ENCODE measurements at places on chromosomes 5 and 9. TPM values are rescaled to one million over a fixed set of nuclear protein-coding genes. Genes with fewer than 3 reads are reported as not detected.

GRCh38 chr9:117080765-117081390 lies 334.0 kb downstream of the ASTN2 start:
- no peak for DNase-seq

DNA sequence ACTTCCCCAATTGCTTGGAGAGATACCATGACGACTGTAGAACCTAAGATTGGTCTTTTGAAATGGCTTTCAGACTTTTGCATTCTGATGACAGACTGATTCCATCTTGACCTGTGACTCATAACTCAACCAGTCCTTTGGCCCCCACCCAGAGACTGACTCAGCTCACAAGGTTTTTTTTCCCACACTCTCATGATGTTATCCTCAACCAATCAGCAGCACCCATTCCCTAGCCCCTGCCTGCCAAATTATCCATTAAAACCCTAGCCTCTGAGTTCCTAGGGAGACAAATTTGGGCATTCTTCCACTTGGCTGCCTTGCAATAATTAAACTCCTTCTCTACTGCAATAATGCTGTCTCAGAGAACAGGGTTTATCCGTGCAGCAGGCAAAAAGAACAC lies 1263.3 kb upstream of the CDH9 start:
- no peak for DNase-seq

GRCh38 chr9:34988218-34989002 lies 1.1 kb upstream of the DNAJB5 start:
- peak; percentile 46 for DNase-seq

DNA sequence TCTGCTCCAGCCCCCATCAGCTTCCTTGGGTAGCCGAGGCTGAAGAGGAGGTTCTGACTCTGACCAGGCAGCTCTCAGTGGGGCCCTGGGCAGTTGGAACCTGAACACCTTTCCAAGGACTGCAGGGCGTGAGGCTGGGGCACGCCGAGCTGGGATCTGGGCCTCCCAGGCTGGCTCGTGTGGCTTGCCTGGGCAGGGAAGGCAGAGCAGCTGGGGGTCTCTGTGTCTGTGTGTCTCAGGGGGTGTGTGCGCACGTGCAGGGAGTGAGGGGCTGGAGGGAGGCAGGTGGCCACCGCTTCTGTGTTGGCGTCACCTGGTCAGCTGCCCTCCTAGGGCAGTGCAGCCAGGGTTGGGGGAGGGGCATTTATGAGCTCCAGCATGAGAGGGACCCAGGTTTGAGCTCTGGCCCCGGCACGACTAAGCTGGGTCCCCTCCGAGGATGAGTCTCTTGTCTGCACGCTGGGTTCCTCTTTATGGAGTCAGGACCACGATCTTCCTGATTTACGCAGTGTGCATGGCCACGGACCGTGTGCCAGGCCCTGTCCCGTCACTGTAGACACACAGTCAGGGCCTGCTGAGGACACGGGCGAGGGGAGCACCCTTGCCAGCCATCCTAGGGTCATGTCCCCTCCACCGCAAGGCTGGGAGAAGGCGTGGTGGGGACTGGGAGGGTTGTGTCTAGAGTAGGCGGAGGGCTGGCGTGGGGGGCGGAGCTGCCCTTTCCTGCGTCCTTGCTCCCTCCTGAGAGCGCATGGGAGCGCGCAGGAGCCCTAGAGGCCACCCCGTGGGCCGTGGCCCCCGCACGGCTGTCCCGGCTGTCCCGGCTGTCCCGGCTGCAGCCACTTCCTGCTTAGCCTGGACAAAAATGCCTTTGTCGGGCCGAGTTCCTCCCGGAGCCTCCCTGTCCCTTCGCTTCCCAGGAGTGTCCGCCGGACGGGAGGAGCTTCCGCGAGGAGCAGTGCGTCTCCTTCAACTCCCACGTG lies 4.6 kb downstream of the ADAMTSL2 start:
- DNase-seq = peak; percentile 74

GRCh38 chr9:20804489-20805250 lies 120.6 kb downstream of the FOCAD start:
- no peak for DNase-seq

DNA sequence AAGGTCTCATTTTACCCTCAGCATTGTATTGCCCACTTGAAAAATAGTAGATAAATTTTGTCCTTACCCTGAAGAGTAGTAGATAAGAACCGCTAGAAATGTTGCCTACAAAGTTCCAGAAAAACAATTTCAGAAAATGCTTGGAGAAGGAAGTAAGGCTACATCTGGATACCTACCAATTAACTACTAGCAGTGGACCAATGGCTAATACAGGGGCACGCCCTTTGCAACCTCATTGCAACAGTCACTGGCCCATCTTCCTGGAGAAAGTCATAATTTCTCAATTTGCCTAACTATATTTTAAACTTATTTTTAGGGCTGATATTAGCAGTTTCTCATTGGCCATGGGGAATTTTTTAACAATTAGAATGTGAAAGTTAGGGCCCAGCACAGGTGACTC lies 326.7 kb upstream of the RFX3 start:
- no peak for DNase-seq

DNA sequence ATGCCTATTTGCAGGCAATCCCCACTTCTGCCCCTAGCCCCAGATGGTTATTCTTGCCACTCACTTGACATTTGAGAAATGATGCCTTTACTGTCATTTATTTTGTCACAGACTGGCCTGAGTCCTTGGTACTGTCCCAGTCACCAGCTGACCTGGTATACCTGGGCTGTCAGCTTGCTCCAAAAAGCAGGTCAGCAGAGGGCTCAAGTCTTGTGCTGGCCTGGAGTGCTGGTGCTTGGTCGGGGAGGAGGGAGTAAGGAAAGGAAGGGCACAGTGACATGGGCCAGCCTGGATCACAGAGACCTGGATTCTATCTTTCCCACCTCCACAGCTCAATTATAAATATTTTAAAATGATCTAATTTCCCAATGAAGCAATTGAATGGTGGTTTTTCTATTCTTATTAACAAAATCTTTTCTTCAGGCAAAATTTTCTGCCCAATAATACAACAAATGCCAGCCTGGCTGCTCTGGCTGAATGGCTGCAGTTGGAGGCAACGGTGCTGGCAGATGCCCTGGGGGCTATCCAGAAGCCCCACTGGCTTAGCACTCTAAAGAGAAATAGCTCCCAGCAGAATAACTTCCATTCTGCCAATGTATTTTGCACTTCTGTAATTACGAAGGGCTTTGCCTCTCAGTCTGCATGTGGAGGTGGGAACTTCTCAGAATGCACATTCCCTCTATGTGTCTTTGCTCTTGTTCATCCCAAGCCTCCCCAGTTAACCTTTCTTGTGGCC lies 160.6 kb downstream of the GADD45G start:
- no peak for DNase-seq

DNA sequence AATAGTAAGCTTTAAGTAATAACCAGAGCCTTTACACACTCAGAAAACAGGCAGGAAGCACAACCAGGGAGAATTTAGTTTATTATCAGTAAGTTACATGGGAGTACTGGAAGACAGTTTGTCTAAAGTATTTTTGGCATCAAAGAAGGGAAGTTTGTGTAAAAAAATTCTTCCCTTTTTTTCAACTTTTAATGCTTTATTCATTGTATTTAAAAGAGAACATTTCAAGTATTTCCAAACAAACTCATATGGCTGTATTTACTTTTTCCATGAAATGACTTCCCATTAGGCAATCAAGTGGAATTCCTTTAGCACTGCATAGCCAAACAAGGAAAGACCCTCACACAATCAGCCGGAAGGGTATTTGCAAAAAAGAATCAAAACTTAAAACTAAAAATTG lies 26.7 kb downstream of the RNF145 start:
- DNase-seq = no peak

GRCh38 chr9:121887553-121888437 lies 205.3 kb downstream of the TTLL11 start:
- no peak for DNase-seq

- no peak for DNase-seq
Measured at GRCh38 chr5:15887093-15887492, 292.5 kb downstream of the MARCHF11 start.

- DNase-seq = no peak
Measured at GRCh38 chr9:134864821-134865190, 15.8 kb upstream of the FCN2 start.

DNA sequence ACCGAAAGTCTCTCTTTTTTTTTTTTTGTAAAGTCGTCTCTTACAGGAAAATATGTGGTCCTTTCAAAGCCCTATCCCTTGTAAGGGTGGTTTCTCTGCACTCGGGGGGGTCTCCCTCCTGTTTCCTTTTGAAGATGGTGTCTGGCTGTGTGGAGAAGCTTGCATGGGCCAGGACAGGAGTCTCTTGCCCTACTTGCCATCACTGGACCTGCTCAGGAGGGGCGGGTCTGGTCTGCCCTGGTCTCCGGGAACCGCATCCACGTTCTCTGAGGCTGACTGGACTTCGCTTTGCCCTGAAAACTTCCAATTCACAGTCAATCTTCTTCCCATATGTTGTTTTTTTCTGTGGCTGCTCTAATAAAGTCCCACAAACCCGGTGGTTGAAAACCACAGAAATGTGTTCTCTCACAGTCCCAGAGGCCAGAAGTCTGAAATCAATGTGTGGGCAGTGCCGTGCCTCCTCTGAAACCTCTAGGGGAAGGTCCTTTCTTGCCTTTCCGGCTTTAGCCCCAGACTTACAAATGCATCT lies 92.9 kb upstream of the IER5L start:
- peak; percentile 14 for DNase-seq

DNA sequence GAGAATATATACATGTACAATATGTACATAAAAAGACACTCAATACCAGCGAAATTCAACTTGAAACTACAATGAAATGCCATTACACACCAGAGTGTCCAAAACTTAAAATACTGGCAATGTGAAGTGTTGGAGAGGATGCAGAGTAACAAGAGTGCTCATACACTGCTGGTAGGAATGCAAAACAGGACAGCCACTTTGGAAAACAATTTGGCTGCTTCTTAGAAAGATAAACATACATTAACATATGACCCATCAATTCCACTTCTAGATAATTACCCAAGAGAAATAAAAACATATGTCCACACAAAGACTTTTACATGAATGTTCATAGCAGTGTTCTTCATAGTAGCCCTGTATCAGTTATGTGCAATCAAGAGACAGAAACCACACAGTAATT lies 39.4 kb upstream of the BARX1 start:
- DNase-seq = no peak

- no peak for DNase-seq
Measured at GRCh38 chr5:112279082-112279481, 140.0 kb downstream of the EPB41L4A start.

GRCh38 chr9:72509053-72509452 lies 12.4 kb upstream of the TMC1 start:
- DNase-seq = no peak

SGCD gene
- total RNA-seq = 7.4 TPM

PROB1 gene
- 0.58 TPM for total RNA-seq
